ENCODE measurements at places on chromosomes 13 and 19.
A peak's percentile ranks its signal among the peaks of the same experiment; 100 is the strongest.

GRCh38 chr13:30608364-30608763, 9.4 kb upstream of the USPL1 start:
- DNase-seq = no peak

- peak; percentile 57 for DNase-seq
Measured at GRCh38 chr19:13872695-13873389, 4.1 kb upstream of the NANOS3 start.

- peak; percentile 51 for DNase-seq
Measured at GRCh38 chr19:45607071-45608029, 5.3 kb upstream of the GPR4 start.

GRCh38 chr13:113736258-113736731, 22.7 kb upstream of the TMEM255B start:
- DNase-seq = no peak

- peak; percentile 41 for DNase-seq
Measured at GRCh38 chr19:48881741-48882657, 9.8 kb downstream of the PPP1R15A start.

GRCh38 chr19:1608359-1609102, 3.3 kb upstream of the UQCR11 start:
- DNase-seq = peak; percentile 37

- no peak for DNase-seq
Measured at GRCh38 chr13:110388108-110388943, 81.2 kb downstream of the COL4A2 start.

DNA sequence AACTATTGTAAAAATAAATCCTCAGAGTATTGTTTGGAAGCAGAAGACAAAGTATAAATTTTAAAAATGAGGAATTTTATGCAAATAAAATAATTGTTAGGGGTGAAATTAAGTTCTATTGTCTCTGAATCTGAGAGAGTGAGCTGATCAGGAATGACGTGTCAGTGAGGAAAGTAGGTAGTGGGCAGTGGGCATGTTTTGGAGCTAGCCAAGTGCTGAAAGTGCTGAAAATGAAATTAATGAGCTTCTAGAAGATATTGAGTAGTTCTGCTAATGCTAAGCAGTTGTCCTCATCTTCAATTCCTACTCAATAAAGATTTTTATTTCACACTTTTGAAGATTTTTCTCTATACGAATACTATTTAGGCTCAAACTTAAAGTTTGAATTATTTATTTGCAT, 1167.8 kb upstream of the PCDH20 start:
- no peak for DNase-seq

GRCh38 chr13:93480553-93481106, 254.0 kb downstream of the GPC6 start:
- no peak for DNase-seq

GRCh38 chr13:109883181-109884180, 97.1 kb upstream of the IRS2 start:
- DNase-seq = no peak

- no peak for DNase-seq
Measured at GRCh38 chr19:35498984-35499527, 8.8 kb upstream of the KRTDAP start.

DNA sequence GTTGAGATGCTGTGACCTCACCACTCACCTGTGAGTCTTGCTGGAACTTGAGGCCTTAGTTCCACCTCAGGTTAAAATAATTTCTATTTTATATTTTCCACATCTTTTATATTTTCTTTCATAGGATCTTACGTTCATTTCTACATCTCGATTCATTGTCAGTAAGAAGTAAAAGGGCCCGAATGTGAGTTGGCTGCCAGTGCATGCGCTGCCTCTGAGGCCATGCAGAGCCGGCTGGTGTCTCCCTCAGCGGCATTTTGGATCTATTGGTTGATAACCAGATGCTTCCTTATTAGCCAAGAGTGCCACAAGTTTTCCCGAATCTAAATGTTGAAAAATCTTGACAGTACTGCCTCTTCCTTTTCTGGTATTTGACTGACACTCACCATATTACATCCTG, 347.3 kb downstream of the TEX29 start:
- DNase-seq = no peak

- DNase-seq = no peak
Measured at GRCh38 chr13:52934258-52934657, 85.8 kb upstream of the PCDH8 start.

- DNase-seq = no peak
Measured at GRCh38 chr13:65063753-65064152, 2166.4 kb downstream of the PCDH9 start.

GRCh38 chr19:50703915-50704796, 15.4 kb downstream of the SHANK1 start:
- no peak for DNase-seq

DNA sequence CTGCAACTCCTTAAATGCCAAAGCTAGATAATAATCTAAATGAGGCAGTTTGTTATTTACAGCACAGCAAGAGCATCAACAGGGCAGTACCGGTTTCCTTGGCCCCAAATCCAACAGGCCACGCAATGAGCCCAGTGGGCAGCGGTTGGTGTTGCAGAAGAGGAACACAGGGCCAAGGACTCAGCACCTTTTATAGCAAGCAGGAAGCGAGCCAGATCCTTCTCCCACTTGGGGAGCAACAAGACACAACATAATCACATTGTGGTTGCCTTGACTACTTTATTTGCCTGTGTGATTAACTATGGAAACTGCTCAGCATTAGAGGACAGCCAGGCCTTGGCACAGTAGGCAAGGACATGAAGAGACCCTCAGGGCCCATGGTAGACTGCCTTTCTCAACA, 67.1 kb upstream of the HTR2A start:
- DNase-seq = no peak

DNA sequence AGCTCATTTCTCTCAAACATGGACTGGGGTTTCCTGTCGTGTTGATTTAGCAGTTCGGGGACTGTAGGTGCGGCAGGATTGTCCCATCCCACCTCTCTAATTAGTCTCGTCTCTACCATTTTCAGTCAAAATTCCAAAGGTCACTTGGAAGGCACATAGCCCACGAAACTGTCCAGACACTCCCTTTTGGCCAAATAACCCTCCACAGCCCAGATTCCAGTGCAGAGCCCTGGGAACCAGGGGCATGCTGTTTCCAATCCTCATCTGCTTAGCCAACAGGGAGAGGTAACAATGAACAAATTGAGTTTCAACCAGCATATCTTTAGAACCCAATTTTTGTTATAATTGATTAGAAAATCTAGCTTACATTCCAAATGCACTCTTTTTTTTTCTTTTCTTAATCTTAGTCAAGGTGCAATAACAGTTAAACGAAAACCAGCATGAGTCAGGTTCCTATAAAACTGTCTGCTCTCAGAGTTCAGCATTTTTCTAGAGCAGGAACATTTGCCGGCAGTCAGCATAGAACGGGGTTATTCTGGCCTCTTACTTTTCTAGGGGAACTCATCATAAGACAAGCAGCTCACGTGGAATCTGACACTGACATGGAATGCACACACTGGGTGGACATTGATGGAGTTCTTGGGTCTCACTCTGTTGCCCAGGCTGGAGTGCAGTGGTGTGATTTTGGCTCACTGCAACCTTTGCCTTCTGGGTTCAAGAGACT, 14.4 kb upstream of the CEBPA start:
- no peak for DNase-seq

GRCh38 chr19:54415901-54416673, 823 bp downstream of the TTYH1 start:
- DNase-seq = no peak

DNA sequence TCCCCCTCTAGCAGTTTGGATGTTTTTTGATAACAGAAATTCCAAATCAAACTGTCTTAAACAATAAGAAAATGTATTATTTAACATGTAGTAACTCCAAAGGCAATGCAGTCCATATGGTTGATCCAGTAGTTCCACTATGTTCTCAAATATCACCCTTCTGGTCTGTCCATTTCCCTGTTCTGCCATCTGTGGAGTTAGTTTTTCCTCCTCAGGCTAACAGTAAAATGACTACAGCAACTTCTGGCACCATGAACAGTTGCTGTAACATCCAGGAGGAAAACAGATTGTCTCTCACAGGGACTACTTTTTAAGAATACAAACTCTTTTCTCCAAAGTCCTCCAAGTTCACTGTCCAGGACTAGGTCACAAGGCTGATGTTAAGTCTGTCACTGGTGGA, 455.4 kb downstream of the FGF14 start:
- DNase-seq = no peak

DNA sequence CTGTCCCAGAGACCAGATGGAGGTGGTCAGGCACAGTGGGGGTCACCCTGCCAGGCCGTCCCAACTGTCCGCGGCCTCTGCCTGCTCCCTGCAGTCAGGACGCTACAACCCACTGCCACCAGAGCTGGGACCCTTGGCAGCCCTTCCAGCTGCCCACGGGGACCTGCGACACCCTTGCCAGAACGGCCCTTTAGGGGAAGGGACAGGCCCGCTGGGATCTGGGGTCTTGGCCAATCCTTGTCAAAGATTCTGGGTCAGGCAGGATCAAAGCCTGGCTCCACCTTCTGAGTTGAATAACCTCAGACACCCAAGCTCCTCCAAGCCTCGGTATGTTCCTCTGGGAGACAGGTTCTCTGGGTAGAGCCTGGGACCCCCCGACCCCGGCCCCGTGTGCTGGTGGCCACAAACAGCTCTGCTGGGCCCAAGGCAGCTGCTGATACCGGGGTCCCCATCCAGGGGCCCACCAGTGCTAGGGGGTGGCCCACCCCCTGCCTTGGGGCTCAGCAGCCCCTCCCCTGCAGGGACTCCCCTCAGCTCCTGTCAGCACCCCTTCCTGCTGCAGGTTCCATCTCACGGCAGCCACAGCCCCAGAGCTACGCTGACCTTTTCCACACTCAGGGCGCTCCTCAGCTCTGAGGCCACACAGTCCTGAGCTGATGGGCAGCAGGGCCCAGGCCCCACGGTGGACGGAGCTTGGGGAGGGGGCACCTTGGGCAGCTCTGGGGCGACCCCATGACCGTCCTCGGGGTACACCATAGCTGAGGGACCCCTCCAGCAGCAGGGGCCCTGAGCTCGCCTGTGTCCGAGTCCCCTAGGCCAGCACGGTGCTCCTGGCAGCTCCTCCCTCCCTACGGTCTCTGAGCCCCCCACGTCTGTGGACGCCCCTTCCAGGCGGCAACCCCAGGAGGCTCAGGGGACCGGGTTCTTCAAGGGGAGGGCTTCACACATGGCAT, 18.4 kb downstream of the SBNO2 start:
- DNase-seq = no peak

GRCh38 chr19:51014242-51014641, 5.3 kb downstream of the KLK10 start:
- no peak for DNase-seq

DNA sequence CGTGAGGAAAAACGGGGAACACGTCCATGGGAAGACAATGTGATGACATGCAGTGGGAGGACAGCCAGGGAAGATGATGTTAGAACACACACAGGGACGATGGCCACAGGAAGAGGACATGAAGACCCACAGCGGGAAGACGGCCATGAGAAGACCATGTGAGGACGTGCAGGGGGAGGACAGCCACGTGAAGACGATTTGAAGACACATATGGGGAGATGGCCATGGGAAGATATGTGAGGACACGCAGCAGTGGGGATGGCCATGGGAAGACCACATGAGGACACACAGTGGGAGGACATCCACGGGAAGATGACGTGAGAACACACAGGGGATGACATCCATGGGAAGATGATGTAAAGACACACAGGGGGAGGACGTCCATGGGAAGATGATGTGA, 83.8 kb downstream of the UQCRFS1 start:
- DNase-seq = no peak

DNA sequence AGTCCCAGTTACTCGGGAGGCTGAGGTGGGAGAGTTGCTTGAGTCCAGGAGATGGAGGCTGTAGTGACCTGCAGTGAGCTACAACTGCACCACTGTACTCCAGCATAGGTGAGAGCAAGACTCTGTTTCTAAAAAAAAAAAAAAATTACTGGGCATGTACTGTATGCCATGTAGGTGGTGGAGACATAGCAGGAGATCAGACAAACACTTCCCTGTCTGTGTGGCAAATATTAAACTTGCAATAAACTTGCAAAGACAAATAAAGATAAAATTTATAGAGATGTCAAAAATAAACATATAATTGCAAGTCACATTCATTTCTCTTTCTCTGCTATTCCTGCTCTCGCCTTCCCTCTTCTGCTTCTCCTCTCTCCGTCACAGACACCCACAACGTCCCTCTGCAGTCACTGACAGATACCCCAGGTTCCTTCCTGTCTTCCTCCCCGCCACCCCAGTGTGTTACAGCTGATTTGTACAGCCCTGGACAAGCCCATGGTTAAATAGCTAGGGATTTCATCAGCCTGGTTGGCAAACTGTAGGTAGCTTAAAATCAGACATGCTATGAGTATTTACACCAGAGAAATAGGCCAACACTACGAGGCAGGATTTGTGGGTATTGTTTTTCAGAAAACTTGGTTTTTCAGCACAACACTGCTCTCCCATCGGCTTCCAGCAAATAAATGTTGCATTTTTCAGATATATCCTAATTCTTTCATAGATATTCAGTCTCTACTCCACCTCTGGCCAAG, 1.3 kb upstream of the CD177 start:
- no peak for DNase-seq

DNA sequence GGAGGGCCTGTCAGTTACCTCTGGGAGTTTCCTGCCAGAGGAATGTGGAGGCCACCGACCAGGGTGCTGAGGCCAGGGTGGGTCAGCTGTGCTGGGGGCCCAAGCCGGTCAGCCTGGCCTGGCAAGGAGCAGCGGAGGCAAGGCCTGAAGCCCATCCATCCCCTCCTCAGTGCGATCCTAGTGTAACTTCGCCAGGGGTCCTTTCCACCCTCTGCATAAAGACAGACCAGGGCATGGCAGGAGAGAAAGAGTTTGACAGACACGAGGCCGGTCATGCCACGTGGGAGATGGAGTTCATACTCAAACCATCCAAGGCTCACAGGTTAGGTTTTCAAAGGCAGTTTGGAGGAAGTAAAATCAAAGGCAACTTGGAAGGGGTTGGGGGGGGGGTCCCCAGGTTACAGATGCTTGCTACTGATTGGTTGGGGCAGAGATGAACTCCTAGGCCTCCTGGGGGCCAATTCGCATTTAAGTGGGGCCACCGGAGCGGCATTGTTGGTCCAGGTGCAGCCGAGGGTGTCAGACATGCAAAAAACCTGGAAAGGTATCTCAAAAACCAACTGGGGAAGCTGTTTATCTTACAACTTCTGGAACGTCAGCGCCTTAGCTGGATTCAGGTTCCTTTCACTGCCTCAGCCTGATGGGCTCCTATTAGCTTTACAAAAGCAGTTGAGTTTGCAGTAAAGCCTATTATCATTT, 36.8 kb upstream of the DPRX start:
- DNase-seq = no peak

- no peak for DNase-seq
Measured at GRCh38 chr13:77374786-77375185, 47.9 kb upstream of the MYCBP2 start.
